ENCODE measurements at places on chromosomes 16 and 17.

DNA sequence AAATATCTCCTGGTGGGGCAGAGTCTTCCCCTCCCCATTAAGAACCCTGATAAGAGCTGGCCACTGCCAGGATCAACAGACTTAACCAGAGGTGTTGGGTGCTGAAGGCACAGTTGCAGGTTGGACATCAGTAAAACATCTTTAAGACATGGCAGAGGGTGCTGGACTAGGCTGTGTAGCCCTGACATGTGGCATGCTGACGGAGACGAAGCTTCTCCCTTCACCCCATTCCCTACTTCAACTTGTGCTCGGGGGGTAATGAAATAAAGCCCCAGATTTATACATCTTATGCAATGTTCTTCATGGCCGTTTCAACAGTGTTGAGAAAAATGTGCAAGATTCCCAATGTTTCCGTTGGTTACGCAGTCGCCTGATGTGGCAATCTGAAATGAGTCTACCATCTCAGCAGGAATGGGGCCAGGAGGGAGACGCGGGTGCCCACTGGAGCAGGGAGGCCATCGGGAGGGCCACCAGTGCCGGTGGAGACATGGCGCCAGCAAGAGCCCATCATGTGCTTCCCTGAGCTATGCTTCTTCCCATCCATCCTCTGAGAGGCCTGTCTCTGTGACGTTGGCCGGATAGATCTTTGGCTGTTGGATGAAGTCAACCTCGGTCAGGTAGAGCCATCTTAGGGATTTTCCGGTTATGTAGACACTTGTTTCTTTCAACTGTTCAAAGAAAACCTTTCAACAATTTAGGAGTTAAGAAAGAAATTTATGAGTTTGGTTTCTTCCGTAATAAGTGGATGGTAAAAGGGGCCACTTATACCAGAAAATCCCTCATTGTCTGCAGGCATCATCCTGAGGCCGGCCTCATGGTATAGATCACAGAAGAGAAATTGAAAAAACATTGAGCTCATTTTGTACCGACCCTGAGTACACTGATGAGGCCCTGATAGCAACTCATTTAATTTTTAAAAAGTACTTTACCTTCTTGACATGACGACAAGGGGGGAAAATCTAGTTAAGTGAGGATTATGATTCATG lies 6.4 kb downstream of the IRF8 start:
- no peak for DNase-seq

GRCh38 chr17:74870512-74870911 lies 2.3 kb downstream of the FDXR start:
- DNase-seq, result no peak

DNA sequence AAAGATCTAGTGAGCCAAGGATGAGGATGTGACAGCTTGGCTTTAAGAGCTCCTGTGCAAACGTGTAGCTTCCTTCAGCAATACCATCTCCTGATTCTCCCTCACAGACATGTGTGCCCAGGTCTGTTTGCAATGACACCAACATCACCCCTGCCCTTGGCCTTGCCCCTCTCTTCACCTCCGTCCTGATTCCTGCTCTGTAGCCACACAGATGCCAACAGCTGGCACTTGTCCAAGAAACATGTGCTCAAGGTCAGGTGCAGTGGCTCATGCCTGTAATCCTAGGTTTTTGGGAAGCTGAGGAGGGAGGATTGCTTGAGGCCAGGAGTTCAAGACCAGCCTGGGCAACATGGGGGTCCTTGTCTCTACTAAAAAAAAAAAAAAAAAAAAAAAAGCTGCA lies 103.8 kb upstream of the CRHR1 start:
- no peak for DNase-seq

DNA sequence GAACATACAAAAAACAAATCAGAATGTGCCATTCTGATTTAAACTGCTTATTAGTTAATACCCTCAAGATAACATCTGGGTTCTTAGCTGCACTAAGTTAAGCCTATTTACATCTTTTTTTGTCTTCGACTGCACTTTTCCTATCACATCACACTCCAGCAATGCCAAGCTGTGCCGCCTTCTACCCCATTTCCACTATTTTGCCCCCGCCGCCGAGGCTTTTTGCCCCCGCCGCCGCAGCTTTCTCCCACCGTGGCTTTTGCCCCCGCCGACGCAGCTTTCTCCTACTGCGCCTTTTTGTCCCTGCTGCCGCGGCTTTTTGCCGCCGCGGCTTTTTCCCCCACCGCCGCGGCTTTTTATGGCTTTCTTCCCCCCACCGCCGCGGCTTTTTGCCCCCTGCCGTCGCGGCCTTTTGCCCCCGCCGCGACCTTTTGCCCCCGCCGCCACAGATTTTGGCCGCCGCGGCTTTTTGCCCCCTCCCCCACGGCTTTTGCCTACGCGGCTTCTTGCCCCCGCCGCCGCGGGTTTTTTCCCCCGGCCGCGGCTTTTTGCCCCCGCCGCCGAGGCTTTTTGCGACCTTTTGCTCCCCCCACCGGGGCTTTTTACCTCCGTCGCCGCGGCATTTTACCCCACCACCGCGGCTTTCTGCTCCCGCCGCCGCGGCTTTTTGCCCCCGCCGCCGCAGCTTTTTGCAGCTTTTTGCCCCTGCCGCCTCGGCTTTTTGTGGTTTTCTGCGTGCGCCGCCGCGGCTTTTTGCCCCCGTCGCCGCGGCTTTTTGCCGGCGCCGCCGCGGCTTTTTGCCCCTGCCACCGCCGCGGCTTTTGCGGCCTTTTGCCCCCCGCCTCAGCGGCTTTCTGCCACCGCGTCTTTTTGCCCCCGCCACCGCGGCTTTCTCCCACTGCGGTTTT lies 331.4 kb upstream of the WSB1 start:
- no peak for DNase-seq

DNA sequence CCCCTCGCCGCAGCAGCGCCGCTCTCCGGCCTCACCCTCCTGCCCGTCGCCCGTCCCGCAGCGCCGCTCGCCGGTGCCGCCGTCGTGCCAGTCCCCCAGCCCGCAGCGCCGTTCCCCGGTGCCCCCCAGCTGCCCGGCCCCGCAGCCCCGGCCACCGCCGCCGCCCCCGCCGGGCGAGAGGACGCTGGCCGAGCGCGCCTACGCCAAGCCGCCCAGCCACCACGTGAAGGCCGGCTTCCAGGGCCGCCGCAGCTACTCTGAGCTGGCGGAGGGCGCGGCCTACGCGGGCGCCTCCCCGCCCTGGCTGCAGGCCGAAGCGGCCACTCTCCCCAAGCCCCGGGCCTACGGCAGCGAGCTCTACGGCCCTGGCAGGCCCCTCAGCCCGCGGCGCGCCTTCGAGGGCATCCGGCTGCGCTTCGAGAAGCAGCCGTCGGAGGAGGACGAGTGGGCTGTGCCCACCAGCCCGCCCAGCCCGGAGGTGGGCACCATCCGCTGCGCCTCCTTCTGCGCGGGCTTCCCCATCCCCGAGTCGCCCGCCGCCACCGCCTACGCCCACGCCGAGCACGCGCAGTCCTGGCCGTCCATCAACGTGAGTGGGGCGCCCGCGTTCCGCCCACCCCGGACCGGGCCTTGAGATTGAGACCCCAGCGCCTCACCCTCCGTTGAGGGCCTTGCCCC lies 15.0 kb downstream of the TBKBP1 start:
- no peak for DNase-seq

- no peak for DNase-seq
These were observed 74.0 kb downstream of the SEC14L1 start for GRCh38 chr17:77214743-77215142.

DNA sequence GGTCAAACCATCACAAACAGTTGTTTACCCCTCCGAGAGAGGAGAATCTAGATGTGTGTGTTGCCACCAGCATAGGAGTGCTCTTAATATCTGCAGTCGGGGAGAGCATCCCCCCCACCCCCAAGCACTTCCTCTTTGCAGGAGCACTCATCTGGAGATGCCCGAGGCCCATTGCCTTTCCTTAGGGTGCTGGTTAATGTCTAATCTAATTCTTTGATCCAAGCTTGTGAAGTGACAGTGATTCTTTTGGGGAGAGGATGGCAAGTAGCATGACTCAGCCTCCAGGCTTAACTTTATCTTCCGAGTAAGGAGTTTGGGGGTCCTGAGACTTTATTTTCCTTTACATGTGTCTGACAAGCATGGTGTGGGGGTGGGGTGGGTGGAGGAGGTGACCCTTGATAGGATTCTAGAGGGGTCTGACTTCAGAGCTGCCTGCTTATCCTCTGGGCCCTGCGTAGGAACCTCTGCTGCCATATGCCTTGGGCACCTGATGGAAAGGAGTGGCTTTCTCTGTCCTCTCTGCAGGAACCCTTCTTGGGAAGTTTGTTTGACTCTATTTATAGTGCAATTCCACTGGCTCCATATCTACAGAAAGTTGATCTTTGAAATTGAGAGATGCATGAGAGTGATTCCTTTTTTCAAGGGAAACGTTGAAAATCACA lies 207.1 kb downstream of the SPECC1 start:
- DNase-seq, result no peak

DNA sequence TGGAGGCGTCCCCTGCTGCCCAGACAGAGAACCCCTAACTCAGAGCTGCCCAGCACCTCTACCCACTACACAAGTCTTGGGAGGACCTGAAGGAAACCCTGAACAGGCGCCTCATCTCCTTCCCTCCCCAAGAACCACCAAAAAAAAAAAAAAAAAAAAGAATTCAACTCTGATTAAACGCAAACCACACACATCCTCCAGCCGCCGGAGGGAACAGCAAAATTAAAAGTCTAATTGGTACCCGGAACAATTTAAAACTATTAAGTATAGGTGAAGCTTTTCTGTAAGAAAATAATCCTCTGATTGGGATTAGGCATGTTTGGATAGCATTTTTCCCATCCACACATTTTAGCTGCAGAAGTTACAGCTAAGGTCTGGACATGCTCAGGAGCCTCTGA lies 202.7 kb downstream of the ZNF423 start:
- no peak for DNase-seq

DNA sequence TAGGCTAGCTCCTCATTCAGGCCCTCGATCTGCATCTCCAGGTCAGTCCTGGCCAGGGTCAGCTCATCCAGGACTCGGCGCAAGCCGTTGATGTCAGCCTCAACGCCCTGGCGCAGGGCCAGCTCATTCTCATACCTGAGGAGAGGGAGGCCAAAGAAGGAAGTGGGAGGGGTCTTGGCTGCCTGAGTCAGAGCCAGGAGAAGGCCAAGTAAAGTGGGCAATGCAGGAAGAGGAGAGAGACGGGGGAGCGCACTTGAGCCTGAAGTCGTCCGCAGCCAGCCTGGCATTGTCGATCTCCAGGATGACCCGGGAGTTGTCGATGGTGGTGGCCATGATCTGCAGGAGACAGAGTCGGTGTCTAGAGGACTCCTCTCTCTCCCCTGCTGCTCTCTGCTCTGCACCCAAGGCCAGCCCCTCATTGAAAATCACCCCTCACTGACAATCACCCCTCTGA lies 1.8 kb downstream of the KRT15 start:
- no peak for DNase-seq

DNA sequence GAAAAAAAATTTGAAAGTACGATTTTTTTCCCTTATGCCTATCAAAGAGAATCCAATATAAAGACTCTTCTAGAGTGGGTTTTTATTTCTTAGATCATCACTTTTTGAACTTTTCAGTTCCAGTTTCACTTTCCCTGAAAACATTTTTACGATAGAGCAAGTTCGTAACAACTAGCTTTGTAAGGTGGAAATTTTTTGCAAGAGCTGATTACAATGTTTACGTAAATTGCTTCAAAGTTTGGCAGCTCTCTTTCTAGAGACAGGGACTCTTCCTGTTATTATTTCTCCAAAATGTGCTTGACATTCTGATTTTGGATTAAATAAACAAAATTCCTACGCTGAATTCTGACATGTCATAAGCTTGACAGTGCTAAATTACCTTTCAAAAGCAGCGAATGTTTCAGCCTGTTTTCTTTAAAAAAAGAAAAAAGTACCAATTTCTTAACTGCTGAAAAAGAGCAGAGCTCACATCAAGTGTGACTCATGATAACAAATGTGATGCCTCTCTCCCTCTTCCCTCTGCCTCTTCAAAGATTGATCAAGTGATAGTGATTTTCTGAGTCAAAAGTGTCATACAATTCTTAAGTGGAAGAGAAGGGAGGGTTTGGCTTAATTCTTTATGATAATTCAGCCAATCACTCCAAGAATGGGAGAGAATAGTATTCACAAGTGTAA lies 175.2 kb downstream of the KCNJ2 start:
- DNase-seq, result no peak

GRCh38 chr17:51059781-51060180 lies 60.9 kb downstream of the SPAG9 start:
- DNase-seq, result no peak

DNA sequence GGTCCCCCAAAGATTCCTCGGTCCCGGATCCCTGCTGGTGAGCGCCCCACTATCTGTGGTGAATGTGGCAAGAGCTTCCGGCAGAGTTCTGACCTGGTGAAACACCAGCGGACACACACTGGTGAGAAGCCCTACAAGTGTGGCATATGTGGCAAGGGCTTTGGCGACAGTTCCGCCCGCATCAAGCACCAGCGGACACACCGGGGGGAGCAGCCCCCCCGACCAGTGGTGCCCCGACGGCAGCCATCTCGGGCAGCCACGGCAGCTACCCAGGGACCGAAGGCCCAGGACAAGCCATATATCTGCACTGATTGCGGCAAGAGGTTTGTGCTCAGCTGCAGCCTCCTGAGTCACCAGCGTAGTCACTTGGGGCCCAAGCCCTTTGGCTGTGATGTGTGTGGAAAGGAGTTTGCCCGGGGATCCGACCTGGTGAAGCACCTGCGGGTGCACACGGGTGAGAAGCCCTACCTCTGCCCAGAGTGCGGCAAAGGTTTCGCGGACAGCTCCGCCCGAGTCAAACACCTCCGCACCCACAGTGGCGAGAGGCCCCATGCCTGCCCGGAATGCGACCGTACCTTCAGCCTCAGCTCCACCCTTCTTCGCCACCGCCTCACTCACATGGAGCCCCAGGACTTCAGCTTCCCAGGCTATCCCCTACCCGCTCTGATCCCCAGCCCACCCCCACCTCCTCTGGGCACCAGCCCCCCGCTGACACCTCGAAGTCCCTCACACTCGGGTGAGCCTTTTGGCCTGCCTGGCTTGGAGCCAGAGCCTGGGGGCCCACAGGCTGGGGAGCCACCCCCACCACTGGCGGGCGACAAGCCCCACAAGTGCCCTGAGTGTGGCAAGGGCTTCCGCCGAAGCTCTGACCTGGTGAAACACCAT lies 2.8 kb downstream of the ZNF48 start:
- DNase-seq, result no peak

DNA sequence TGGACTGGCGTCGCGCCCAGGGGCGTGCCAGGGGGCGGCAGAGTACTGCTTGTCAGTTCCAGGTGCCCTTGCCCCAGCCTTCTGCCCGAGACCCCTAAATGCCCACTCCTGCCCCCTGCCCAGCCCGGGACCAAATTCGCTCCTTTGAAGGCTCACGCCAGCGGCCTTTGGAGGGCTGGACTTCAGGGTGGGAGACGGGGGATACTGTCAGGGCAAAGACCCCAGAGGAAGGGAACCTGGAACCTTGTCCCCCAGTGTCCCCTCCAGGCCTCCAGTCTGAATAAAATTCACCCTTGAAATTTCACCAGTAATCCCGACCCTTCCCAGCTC lies 737 bp downstream of the OTOP3 start:
- DNase-seq, result no peak

DNA sequence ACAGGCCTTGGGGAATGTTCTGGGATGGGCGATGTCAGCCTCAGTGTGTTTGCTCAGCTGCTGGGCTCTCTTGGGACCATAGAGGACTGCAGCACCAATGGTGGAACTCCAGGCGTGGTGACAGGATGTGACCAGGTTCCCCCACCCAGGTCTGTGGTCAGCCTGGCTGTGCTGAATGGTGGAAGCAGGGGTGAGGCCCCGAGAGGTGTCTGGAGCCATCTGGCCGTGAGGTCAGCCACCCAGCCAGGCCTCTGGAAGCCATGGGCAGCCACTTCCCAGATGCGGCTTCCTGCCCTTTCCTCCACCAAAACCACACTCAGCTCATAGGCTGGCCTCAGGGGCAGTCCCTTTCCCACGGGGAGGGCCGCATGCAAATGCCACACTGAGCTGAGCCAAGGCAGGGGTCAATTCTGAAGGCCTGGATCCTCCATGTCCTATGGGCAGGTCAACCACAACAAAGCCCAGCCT lies 7.8 kb upstream of the MAPK7 start:
- DNase-seq, result no peak
